ENCODE measurements at places on chromosomes 2 and 18.
A peak's percentile ranks its signal among the peaks of the same experiment; 100 is the strongest.

DNA sequence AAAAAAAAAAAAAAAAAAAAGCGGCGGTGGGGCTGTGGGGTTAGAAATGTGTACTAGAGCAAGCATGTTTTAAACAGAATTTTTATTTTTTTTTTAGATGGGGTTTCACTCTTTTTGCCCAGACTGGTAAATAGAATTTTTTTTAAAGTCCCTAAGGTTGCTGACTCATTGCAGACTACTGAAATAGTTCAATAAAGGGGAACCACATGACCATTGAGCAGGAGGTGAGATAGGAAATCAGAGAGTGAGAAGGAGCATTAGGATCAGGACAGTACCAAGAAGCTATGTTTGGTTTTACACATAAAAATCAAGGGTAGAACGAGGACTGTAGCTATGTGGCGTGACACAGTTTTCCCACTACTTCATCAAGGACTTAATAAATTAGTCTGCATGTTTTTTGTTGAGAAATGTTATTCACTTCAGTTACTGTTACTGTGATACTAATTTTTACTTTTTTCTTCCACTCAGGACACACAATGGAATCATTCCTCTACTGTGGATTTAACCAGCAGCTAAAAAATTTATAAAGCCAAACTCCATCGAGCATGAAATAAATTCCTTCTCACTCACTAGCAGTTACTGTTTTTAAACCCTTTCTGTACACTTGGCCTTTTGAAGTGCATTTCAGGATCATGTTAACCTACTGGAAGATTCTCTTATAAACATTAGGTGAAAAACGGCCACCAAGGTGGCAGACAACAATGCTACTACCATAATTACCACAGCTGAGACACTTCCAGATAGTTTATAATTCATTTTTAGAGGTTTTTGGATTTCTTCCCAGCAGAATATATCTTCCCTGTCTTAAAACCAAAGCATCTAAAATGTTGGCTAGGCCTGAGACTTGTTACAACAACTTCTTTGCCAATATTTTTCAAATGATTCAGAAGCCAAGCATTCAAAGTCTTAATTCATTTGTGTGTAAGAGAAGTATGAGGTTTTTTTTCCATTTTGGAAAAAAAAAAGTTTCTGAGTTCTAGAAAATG is 33.2 kb downstream of the LAMA1 start:
- no peak for DNase-seq

DNA sequence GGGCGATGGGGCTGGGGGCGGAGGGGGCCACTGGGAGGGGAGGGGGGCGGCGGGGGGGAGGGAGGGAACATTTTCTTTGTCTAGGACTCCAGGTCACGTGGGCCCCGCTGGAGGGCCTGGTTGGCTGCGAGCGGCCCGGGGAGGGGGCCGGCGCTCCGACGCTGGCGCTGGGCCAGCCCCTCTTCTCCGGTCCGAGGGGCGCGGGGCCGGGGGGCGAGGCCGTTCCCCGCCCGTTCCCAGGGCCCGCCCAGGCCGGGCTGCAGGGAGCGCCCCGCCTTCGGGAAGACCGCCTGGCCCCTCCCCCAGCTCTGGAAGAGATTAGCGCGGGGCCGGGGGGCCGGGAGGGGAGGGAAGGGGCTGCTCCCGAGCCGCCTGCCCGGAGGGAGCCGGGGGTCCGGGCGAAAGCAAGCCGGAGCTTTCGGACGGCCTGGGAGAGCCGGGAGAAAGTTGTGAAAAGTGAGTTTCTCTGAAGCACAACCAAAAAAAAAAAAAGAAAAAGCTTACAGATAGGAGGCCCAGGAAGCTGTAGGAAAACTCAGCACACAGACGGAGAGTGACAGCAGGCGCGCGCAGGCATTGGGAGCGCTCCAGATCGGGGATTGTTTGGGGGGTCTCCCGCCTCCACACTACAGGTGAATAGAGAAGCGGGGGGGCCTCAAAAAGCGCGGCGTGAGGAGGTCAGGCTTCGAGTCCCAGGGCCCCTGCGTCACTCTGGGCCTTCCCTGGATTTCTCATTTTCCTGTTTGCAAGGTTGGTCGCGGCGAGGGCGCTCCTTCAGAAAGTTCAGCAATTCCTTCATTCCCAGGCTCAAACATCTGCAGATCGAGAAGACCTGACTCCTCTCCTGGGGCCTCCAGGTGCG is 84.1 kb upstream of the POMC start:
- DNase-seq, result no peak

GRCh38 chr2:145827235-145827634 is 1307.3 kb upstream of the ZEB2 start:
- no peak for DNase-seq

DNA sequence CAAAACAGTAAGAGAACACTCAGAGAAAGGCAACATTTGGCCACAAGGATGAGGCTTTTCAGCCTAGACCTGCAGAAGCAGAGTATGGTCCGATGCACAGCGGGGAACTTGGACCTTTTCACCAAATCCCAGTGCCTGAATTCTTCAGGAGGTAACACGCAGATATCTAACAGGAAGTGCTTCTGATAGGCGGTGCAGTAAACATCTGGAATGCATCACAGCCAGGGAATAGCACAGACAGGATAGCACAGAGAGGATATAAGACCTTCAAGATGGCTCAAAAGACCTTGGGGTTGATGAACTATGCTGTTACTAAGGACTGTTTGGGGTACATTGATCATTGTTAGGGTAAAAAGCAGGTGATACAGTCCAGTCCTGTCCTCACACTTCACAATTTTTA is 1.7 kb downstream of the TMEM127 start:
- DNase-seq, result no peak

DNA sequence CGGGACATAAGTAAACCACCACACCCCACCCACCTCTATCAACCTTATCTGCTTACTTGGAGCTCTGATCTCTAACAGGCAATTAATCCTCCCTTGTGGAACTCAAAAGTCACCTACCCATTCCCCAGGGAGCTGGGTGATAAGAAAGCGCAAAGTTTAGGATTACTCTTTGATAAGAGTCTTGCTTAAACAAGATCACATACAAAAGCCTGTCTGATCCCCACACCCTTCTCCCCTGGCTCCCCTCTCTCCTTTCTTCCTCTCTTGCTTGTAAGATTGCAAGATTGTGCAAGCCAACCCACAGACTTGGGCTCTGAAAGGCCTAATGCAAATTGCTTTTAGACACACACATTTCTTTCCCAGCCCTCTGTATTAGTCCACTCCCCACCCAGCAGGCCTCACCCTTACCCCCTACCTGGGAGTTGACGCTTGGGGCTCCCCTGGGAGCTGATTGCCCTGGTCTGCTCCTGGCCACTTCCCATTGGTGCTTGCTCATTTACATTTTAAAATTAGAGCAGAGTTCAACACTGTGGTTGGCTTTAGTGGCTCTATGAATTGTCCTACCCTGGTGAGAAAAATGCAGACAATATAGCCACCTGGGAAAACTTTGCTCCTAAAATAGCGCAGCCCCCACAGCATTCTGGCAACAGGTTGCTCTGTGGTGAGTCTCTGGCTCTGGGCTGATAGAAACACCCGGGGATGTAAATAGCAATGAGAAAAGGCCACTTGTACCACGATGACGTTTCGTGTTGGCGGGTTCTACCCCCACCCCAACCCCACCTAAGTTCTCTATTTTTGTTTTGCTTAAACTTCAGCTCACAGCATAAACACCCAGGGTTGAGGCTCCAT is 92.8 kb upstream of the MSH2 start:
- DNase-seq, result peak; percentile 78

DNA sequence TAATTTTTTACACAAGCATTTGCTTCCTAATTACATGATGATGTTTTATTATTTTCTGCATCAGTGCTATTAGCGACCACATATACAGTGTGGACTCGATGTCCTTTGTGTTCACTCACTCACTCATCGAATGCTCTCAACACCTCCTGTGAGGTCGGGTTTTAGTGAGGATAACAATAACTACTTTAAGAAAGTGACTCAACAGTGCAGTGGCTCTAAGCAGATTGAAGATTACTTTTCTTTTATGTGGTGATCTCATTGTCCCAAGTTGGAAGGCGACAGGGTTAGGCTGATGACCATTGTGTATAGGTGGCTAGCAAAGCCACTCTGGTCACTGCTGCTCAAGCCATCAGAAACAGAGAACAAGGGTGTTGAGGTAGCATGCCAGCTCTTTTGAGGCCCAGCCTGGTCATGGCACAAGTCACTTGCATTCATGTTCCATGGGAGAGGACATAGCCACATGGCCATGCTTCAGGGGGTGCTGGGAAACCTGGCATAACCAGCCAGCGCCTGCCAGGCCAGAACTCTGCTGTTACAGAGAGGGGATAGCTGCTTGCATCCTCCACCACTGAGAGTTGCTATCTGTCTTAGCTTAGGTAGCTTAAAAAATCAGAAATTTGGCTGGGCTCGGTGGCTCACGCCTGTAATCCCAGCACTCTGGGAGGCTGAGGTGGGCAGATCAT is 60.4 kb downstream of the PDCL3 start:
- no peak for DNase-seq

DNA sequence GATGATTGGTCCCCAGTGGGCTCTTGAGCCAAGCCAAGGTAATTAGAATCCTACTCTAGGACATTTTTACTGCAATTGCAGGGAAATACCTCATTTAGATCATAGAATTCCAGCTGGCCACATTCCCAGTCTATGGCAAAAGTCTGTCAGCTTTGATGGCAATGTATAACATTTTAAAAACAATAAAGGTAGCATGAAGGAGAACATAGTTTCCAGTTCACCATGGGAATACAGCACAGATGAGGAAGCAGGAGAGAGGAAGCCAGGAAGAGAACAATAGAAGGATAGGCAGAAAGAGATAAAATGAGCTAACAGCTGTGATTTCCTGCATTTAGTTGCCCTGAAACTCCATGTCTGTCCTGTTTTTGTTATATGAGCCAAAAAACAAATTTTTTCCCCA is 897.3 kb upstream of the DDX18 start:
- no peak for DNase-seq

DNA sequence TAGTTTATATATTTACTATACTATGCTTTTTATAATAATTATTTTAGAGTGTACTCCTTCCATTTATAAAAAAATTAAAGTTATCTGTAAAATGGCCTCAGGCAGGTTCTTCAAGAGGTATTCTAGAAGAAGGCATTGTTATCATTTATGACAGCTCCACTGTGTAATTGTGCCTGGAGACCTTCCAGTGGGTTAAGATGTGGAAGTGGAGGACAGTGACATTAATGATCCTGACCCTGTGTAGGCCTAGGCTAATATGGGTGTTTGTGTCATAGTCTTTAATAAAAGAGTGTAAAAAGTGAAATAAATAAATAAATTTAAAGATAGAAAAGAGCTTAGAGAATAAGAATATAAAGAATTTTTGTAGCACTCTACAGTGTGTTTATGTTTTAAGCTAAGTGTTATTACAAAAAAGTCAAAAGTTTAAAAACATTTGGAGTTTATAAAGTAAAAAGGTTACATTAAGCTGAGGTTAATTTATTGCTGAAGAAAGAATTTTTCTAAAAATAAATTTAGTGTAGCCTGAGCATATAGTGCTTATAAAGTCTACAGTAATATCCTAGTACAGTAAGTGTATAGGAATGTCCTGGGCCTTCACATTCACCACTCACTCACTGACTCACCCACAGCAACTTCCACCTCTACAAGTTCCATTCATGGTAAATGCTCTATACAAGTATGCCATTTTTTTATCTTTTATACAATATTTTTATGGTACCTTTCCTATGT is 190.0 kb upstream of the SESTD1 start:
- DNase-seq, result no peak

DNA sequence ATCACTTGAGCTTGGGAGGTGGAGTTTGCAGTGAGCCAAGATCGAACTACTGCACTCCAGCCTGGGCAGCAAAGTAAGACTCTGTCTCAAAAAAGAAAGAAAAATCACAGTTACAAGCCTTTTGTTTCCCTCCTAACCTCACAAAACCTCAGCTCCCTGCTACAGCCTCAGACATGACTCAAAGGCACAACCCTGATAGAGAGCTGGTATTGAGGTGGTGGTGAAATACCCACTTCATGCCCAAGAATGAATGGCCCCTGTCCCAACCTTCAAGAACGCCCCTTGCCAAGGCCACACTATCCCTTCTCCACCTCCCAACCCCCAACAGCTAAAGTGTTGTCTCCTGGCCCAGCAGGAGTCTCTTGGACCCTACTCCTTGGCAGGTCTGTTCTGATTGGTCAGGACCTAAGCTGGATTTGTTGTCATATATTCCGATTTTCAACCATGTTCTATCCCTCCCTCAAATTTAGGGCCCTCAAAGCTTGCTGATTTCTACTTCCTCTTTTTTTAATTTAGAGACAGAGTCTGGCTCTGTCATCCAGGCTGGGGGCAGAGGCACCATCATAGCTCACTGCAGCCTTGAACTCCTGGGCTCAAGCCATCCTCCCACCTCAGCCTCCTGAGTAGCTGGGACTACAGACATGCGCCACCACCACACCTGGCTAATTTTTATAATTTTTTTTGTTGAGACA is 61.9 kb upstream of the BZW1 start:
- DNase-seq, result peak; percentile 11

GRCh38 chr2:163138947-163139346 is 300.4 kb upstream of the KCNH7 start:
- DNase-seq, result no peak

DNA sequence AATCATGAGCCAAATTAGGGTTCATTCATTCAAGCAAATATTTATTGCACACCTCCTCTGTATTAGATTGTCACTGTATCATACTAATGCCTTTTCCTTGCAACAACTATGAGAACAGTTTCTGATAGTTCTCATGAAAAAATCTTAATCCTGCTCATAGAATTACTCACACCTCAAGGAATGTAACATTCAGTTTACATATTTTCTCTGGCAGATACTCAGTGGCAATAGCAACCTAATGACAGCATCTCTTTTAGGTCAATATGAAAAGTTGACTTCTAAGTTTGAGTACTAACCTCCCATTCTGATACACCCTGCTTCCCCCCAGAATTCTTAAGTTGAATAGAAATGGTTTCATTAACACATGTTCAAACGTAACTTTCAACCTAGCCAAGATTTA is 132.0 kb downstream of the VWC2L start:
- no peak for DNase-seq

GRCh38 chr2:240785424-240786335 is 34.3 kb downstream of the KIF1A start:
- DNase-seq, result no peak

GRCh38 chr2:191597186-191597751 is 80.7 kb upstream of the NABP1 start:
- no peak for DNase-seq

- DNase-seq, result no peak
Measured at GRCh38 chr2:212953170-212953920, 198.1 kb downstream of the IKZF2 start.

- DNase-seq, result peak; percentile 75
Measured at GRCh38 chr18:55321265-55322177, 266.5 kb downstream of the TCF4 start.

DNA sequence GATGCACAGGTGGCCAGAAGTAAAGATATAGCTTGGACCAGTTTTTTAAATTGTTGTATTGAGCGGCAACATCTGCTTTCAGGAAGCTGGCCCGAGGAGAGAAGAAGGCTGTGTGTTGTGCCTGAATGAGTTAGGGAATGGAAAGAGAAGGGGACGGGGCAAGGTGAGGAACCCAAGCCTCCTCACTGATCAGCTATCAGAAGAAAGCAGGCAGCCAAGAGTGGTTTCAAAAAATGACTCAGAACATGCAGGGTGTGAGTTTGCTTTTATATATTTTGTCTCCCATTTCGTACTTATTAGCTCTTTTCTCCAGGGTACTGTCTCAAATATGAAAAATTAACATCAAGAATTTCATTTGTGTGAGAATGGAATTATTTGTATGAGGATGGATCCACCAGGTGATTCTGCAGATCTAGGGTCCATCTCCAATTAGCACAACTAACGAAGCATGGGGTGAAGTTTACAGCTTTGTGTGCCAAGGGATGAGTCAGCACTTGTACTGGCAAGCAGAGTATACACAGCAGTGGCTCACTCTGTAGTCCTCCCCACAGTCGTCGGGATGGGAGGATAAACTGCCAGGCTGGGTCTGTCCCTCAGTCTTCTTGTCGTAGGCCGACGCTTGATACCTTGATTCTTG is 175.7 kb downstream of the PIEZO2 start:
- no peak for DNase-seq

All from CD14-positive monocyte (primary cell).